ENCODE measurements at places on chromosomes 13 and 19.

DNA sequence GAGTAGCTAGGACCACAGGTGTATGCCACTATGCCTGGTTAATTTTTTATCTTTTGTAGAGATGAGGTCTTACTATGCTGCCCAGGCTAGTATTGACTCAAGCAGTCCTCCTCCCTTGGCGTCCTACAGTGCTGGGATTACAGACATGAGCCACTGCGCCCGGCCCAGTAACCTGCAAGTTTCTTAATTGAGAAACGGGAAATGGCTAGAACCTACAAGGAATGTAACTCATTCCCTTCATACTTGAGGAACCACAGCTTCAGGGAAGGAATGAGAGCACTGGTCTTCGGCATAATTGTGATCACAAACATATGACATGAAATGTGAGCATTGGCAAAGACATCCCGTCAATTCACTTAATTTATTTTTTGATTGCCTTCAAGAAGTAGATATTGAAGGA is 157.0 kb downstream of the KLF5 start:
- DNase-seq: no peak

- no peak for DNase-seq
These were observed 130.2 kb downstream of the MIPEP start for GRCh38 chr13:23758798-23759527.

- no peak for DNase-seq
These were observed 8.5 kb downstream of the SH3GL1 start for GRCh38 chr19:4391701-4392483.

- no peak for DNase-seq
These were observed 77.8 kb upstream of the RFC3 start for GRCh38 chr13:33740134-33740538.

DNA sequence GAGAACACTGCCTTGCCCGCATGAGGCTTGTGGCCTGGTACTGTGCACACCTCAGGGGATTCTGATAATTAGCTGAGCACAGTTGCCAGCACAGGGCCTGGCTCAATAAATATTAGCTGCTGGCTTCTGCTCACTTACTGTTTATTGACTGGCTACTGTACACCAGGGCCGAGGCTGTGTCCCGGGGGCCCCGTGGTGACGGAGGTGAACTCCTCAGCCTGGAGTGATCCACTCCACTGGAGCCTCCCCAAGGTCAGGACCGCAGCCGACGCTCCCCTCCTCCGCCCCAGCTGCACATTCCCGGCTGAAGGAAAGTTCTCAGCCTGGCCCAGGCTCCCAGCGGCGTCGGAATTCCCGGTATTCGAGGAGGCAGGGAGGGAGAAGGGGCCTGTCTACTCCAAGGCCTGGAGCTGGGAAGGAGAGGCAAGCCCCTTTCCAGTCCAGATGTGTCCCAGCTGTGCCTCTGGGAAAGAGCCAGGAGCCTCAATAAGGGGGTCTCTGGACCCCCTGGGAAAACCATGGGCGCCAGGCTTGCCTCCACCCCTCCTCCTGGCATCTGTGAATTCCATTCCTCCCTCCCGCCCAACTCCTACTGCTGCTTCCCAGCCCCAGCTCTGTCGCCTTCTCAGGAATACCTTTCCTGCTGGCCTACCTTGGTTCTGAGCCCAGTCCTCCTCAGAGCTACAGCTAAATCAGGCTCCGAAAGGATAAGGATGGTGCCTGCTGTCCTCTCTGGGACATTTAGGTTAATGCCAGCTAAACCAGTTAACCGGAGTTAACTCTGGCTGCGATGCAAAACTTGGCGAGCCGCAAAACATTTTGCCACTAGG is 7.3 kb downstream of the RPS16 start:
- DNase-seq: no peak

DNA sequence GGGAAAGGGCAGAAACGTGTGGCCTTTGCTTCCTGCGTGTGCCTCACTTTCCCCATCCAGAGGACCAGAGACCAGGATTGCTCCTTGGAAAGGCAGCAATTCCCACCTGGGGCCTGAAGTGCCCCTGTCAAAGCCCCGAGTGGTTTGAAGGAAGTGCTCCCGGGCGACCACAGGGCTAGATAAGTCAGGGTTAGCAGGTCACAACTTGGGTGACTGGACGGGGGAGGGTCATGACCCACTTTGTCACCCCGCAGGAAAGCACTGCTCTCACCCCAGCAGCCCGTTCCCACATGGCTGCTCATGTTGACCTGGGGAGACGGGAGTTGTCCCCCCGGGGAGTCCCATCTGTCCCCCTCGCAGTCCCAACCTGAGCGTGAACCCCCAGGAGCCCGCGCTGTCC is 459 bp downstream of the PRAM1 start:
- no peak for DNase-seq

DNA sequence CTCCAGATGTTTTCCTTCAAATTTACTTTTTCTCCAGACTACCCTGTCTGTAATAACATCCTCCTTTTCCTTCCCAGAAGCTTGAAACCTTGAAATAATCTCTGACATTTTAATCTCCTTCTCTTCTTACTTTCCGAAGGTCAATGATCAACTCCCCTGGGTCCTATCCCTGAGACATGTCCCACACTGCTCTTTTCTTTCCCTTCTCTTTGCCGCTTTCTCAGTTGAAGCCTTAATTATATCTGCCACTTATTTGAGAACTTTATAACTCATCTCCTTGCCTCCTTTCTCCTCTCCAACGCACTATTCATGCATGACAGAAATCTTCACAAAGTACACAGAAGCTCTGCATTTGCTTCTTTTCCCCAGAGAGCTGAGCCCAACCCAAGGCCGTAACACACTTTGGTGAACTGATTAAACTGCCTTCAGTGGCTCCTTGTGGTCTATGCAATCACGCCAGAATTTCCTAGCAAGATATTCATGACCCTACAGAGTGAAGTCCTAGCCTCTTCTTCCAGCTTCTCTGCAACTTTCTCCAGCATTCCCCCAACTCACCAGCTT is 9.2 kb upstream of the WASF3 start:
- DNase-seq: no peak

- DNase-seq: no peak
These were observed 836.4 kb downstream of the SLITRK6 start for GRCh38 chr13:84962849-84963248.

- DNase-seq: no peak
These were observed 7.0 kb upstream of the RB1 start for GRCh38 chr13:48296528-48296927.

DNA sequence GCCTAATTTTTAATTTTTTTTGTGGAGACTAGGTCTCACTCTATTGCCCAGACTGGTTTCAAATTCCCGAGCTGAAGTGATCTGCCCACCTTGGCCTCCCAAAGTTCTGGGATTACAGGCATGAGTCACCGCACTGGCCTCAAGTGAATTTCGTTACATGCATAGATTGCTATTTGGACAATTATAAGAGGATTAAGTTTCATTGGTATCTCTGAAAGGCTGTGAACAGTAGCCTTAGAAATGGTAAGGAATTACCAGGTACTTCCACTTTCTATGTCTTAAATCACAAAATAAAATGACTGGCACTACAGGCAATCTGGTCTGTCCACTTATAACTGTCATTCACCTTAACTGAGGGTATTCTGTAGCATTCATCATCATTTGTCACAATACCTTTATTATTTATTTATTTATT is 2.9 kb upstream of the CCDC9 start:
- no peak for DNase-seq

GRCh38 chr19:55146705-55147273 is 2.2 kb downstream of the TNNT1 start:
- no peak for DNase-seq

DNA sequence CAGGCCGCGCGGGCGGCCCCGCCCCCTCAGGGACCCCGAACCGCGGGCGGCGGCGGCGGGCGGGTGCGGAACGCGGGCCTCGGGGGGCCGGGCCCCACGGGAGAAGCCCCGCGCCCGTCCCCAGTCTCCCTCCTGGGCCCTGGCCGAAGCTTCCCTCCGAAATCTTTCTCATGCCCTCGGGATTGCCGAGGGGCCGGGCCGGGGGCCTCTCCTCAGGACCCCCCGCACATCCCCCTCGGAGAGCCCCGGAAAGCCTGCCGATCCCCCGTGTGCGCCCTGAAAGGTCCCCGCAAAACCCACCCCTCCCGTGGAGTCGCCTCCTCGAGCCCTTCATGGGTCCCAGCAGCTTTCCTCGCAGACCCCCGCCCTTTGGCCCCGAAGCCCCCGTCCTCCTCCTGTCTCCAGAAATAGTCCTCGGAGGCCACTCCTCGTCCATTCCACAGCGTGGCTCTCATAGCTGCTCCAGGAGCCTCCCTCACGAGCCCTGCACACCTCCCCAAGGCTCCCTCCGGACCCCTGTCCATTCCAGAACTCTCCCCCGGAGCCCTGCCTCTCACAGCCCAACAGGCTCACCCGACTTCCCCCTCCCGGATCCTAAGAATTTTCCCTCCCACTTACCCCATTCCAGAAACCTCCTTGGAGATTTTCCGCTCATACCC is 555 bp downstream of the SAMD4B start:
- no peak for DNase-seq

GRCh38 chr13:91158017-91158395 is 189.5 kb upstream of the MIR17HG start:
- DNase-seq: no peak

- DNase-seq: no peak
These were observed 65.8 kb downstream of the KATNAL1 start for GRCh38 chr13:30241532-30241931.

DNA sequence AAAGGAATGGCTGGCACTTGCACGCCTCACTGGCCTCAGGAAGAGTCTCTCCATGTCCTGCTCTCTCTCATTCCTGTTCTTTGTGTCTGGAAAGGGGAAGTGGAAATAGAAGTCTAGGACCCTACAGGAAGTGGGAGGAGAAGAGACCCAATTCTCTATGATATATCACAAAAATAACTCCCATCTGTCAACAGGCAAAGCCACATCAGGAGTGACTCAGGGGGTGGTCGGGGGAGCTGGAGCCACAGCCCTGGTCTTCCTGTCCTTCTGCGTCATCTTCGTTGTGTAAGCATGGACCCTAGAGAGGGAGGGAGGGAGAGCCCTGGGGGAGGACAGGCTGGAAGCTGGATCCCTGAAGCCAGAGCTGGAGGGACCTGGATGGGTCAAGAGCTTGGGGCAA is 3.0 kb downstream of the SIGLEC9 start:
- DNase-seq: no peak

- DNase-seq: no peak
These were observed 323.1 kb downstream of the ZNF536 start for GRCh38 chr19:30695171-30695875.

DNA sequence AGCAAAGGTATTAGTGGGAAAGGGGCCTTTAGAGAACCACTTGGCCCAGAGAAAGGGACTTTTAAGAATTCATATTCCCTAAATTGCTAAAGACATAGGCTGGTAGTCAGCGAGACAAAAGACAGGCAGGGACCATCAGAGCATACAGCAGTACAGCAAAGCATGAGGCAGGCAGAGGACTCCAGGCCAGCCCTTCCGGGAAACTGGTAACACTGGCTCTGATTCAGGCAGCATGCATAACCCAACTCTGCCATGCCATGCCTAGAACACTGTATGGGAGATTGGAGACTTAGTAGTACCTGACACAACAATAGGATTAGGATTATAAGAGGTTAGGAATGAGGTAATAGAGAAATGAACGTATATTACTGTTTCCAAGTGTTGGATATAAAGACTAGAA is 34.9 kb downstream of the CAB39L start:
- DNase-seq: no peak
